ENCODE measurements at places on chromosomes 5 and 9.

GRCh38 chr5:177131352-177132135 is 2.0 kb upstream of the NSD1 start:
- no peak for DNase-seq

DNA sequence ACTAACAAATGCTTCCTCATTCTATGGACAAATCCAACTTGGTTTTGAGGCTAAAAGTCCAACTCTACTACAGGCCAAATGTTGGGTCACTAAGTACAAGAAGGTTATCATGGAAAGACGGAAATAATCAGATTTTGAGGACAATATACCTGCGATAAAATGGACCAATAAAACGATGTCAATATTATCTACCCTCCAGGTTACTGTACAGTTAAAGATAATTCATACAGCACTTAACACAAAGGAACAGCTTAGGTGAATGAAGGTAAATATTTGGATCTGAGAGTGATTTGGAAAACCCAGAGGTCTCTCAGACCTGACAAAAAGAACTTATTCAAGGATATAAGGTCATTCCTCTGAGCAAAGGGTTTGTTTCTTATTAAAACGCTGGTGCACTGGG is 329.5 kb upstream of the PUM3 start:
- no peak for DNase-seq

DNA sequence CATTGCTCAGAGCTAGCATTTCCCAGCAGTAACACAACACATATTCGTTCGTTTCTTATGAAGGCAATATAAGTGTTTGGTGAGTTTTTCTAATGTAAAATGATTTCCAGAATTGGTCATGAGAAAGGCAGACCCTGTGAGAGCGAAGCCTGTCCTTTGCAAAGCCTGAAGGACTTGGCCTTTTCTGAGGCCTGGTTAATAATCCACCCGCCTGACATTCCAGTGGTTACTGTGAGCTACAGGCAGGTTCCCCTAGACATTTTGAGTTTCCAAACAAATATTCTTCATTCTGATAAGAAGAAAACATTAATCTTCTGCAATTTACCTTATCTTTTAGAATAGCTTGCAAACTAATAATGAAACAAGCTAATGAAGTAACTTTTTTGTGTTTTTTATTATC is 38.0 kb downstream of the ADAMTS16 start:
- no peak for DNase-seq

GRCh38 chr5:53406630-53407316 is 73.7 kb upstream of the FST start:
- DNase-seq = no peak

GRCh38 chr5:44150075-44150723 is 239.0 kb downstream of the FGF10 start:
- DNase-seq = no peak

- no peak for DNase-seq
Measured at GRCh38 chr9:25374281-25374680, 304.0 kb downstream of the TUSC1 start.

DNA sequence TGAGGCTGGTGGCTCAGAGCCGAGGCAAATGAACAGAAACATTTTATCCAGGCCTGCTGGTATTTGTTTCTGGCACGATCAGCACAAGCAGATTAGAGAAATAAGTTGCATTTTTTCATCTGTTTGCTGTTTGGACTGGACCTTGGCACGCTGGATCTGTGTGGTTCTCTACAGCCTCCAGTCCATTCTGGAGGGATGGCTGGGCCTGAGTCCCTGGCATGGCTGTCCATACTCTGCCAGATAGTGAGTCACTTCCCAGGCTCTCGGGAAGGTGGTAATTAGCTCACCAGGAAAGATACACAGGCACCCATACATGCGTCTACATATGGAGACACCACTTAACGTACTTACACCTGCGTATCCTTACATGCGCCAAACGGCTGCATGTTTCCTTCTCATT is 78.6 kb downstream of the SPRY4 start:
- no peak for DNase-seq

DNA sequence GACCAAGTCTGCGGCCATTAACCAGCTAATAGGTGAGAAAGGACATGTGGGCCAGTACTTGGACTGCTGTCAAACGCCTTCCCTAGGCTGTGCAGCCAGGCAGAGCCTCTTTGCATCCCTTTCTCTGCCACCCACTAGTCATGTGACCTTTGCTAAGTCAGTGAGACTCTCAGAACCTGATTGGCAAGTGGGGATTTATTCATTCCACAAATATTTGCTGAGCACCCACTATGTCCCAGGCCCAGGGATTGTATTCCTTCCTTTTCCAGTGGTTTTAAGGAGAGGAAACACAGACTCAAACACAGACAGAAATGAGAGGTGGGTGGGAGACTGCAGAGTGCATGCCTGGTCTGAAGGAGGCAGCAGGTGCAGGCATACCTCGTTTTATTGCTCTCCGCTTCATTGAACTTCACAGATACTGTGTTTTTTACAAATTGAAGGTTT is 71.6 kb upstream of the GALNT10 start:
- no peak for DNase-seq

GRCh38 chr5:84344788-84345187 is 39.9 kb downstream of the EDIL3 start:
- DNase-seq = no peak

DNA sequence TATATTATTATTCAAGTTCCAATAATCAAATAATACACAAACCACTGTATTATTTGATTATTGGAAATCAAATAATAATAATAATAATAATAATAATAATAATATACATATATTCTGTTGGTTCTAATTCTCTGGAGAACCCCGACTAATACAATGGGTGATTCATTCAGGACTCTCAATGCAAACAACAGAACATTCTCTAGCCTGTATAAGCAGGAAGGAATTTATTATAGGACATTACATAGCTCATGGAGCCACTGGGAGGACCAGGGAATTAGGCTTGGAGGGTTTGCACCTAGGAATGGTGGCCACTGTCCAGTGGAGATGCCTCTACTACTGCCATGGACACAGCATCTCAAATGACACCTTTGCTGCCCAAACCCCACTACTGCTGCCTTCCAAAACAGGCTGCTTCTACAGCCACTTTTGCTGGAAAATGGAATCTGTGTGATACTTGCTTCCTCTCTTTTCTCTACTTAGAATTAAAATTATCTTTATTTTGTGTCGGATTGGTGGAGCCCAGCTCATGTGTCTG is 25.9 kb downstream of the PTGS1 start:
- DNase-seq = no peak
